ENCODE measurements at places on chromosomes 5 and 9. TPM values are rescaled to one million over a fixed set of nuclear protein-coding genes. Genes with fewer than 3 reads are reported as not detected.

The DDX4 gene
- total RNA-seq, result not detected

The IRX2 gene
- total RNA-seq, result 2.8 TPM

The PCDHGC4 gene
- 2.6 TPM for total RNA-seq

The NLN gene
- 136 TPM for total RNA-seq

The LCN1 gene
- total RNA-seq, result not detected

The F2R gene
- total RNA-seq, result 20.6 TPM

The GRM6 gene
- not detected for total RNA-seq

The NUTM2F gene
- total RNA-seq, result not detected

The CDC37L1 gene
- 22.2 TPM for total RNA-seq

- DNase-seq, result peak; percentile 49
Measured at GRCh38 chr9:120040896-120041295, 539.1 kb downstream of the CDK5RAP2 start.

GRCh38 chr5:160054831-160055230 lies 45.9 kb downstream of the TTC1 start:
- no peak for DNase-seq

DNA sequence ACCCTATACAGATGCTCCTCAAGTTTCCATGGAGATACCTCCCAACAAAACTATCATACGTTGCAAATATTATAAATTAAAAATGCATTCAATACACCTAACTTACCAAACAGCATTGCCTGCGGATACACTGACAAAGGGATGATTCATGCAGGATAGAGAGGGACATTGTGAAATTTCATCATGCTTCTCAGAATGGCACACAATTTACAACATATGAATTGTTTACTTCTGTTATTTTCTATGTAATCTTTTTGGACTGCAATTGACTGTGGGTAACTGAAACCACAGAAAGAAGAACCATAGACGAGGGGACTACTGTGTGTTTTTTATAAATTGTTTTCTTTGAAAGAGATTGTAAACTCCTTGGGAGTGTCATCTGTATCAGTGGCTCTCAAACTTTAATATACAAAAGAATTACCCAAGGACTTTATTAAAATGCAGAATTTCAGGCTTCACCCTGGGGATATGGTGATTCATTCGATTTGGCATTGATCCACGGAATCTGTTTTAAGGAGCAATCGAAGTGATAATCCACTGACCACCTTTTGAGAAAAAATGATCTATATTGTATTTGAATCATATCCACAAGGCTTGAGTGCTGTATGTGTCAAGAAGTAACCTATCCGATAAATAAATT lies 146.4 kb downstream of the SGCD start:
- DNase-seq, result no peak

- DNase-seq, result no peak
Measured at GRCh38 chr5:138271281-138271680, 3.1 kb downstream of the GFRA3 start.

- DNase-seq, result no peak
Measured at GRCh38 chr9:97703437-97704344, 6.6 kb upstream of the XPA start.

DNA sequence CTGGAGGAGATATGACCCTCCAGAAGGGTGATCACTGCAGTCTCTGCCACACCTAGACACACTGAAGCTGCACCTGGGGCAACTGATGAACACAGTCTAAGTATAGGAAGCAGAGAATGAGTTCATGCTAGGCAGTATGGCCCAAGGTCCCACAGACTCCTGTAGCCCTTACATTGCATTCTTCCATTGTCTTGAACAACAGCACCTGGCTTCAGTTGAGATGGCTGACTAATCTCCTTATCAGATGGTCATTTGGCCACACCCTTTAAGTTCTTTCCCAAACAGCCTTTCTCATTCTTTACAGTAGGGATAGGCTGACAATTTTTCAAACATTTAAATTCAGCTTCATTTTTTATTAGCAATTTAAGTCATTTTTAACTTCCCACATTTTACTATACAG lies 23.1 kb downstream of the CENPK start:
- DNase-seq, result no peak

- no peak for DNase-seq
Measured at GRCh38 chr9:76699971-76700370, 64.3 kb upstream of the PCA3 start.

DNA sequence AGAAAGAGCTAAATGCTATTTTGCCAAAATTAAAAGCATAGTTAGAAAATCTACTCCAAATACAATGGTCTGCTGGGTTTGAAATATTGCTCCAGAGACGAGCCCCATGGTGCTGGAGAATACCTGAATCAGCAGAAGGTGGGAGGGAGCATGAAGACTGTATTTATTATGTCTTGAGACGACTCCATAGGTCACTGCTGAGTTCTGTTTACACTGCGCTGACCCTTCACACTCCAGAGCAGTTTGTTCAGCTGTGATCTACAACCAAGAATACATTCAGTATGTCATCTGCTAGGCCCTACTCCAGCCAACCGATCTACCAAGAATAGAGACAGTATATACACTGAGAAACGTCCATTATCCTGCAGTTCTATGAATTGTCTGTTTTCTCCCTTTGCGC lies 150.5 kb downstream of the TLE1 start:
- DNase-seq, result no peak

GRCh38 chr9:8262625-8263622 lies 463.3 kb upstream of the DMAC1 start:
- no peak for DNase-seq

DNA sequence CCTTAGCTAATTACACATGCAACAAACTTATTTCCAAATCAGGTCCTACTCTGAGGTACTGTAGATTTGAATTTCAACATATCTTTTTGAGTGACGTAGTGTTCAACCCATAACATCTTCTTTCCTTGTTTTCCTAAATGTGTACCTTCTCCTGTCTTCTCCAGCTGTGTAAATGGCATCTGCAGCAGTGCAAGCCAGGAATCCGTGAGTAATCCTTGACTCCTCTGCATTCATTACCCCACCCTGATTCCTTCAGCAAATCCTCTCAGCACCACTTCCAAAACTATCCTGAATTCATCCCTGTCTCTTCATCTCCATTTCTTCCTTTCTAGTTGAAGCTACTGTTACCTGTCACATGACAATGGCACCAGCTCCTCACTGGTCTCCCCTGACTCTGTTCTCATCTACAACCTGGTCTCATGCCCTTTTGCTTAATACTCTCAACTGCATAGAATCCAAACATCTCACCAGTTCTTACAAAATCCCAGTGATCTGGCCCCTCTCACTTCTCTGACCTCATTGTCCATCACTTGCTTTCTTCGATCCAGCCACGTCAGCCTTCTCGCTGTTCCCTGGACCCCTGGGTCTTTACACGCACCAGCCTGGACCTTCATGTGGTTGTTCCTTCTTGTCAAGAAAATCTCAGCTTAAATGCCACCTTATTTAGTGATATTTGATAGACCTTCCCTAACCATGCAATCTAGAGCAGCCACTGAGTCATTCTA lies 14.6 kb upstream of the TRAF1 start:
- no peak for DNase-seq

- DNase-seq, result no peak
Measured at GRCh38 chr5:109705596-109705995, 15.9 kb downstream of the MAN2A1 start.

DNA sequence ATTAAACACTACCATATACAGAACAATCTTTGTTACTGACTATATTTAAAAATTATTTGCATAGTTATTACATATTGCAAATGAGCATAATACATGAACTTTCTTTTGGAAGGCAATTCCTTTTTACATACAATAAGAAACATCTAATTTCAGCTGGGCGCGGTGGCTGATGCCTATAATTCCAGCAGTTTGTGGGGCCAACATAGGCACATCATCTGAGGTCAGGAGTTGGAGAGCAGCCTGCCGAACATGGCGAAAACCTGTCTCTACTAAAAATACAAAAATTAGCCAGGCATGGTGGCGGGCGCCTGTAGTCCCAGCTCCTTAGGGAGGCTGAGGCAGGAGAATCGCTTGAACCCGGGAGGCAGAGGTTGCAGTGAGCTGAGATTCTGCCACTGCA lies 36.4 kb upstream of the SIMC1 start:
- peak; percentile 8 for DNase-seq

- no peak for DNase-seq
Measured at GRCh38 chr9:3929345-3930047, 370.4 kb downstream of the GLIS3 start.

DNA sequence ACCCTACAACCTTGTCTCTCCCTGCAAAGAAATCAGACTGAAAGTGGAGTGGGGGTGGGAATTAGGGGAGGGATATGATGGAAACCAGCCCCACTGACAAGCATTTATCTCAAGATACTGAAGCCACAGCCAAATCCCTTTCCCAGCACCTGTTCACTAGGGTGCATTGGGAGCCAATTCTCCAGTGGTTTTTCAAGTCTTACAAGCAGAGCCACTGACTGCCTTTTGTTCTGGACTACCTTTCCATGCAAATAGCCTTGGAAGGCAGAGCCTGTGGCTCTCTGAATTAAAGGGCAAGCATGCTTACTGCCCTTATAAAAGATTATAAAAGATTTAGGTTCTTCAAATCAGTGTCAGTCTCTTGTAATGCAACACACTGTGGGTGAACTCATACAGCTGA lies 8.8 kb upstream of the GGTA1 start:
- DNase-seq, result no peak

- DNase-seq, result peak; percentile 72
Measured at GRCh38 chr5:6291961-6292360, 86.4 kb downstream of the MED10 start.

- peak; percentile 87 for DNase-seq
Measured at GRCh38 chr5:134100283-134101091, 14.0 kb upstream of the TCF7 start.

DNA sequence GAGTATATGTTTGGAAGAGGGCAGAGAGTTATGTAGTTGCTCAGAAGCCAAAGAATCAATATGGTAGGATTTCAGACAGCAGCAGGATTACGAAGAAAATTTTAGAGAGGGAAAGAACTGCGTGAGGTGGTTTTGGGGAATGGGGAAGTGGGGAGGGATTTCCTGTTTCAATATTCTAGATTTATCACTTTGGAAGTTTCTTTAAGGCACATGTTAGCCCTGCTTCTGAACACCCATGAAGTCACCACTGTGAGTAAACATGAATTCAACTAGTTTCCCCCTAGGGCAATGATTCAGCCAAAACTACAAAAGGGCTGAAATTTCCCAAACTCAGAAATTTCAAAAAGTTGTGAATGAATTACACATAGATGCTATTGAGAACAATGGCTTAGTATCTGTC lies 132.2 kb downstream of the EBF1 start:
- DNase-seq, result no peak

DNA sequence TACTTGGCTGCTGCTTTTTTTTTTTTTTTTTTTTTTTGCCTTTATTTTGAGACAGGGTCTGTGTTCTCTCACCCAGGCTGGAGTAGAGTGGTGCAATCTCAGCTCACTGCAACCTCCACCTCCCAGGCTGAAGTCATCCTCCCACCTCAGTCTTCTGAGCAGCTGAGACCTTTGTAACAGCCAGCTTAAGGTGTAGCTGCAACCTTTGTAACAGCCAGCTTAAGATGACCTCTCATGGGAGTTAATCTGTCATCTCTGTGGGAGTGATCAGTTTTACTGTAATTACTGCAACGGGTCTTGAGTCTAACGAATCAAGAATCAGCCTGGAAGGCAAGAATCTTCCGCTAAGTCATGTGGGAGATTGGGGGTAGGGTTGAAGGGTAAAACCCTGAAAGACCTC lies 31.6 kb upstream of the SNX2 start:
- no peak for DNase-seq

GRCh38 chr5:53249529-53250200 lies 140.1 kb upstream of the MOCS2 start:
- DNase-seq, result no peak

GRCh38 chr5:73179730-73180129 lies 6.7 kb downstream of the TMEM174 start:
- no peak for DNase-seq

DNA sequence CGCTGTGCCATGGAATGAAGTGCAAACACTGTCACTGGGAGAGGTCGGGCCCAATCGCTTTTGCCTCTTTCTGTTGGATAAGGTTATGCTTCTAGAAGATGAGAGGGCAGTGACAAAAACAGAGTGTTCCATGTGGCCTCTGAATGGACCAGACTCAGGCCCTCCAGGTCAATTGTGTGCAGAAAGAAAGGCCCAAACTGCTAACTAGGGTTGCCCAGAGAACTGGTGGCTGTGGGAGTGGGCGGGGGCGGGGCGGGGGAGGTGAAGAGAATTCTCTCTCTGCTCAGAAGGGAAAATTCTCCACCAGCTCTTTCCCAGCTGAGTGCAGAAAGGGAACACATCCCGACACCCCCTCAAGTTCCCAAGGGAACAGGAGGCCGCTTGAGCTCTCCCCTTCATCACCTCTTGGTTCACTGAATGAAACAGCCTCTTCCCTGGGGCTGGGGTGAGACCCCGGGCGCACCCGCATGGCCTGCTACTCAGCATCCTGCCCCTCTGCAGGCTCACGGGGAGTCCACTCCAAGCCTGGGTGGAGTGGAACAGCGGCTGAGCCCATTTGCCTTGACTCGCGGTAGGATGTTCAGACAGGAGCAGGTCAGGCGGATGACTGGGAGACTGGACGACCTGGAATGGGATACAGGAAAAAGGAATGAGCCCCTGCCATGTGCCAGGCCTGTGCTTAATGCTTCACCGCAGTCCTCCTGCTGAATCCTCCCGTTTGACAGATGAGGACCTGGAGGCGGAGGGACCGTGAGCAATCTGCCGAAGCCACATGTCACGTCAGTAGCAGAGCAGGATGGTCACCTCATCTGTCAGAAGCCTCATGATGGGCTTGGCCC lies 93.8 kb upstream of the FANCC start:
- no peak for DNase-seq

Measured in endodermal cell (in vitro differentiated cells).